HuH-7.5 (cell line): ENCODE measurements at places on chromosomes 4 and X.

DNA sequence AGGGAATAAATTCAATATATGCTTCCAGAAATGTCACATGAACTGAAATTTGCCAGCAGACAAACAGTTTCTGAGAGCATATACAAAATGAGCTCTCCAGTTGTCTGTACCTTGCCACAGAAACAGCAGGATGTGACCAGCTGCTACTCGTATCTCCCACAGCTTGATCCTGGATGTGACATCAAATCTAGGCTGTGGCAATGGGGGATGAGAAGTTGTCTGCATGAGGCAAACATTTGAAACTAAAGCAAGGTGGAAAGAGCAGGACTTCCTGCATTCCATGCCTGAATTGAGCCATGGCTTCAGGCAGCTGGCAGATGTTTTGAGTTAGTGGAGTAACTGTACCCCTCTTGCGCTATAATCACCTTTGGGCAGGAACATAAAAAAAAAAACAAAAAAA, 1724.0 kb downstream of the RPA4 start:
- DNase-seq = no peak

GRCh38 chrX:154398668-154399526, 720 bp downstream of the RPL10 start:
- no peak for DNase-seq

DNA sequence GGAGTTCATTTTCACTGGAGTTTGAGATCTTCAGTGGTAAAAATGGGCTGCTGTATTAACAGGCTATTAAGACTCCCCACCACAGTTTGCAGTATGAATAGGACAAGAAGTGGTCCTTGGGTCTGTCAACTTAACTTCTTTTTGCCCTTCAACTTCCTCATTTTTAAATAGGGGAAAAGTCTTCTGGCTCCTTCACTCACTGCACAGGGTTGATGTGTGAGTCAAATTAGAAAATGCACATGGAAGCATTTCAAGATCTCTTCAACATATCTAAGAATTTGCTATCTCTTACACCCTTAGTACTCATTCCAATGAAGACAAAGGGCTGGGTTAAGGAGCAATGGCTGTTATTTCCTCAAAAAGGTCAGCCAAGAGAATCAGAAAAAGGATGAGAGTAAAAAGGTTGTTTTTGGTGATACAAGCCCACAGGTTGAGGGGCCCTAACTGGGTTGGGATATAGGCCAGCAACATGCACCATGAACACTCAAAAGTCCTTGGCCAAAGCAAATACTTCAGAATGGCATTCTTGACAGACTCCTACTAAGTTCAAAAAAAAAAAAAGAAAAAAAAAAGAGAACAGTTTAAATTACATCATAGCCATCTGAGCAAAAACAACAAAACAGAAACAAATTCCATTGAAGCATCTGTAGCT, 13.4 kb downstream of the PDE5A start:
- DNase-seq = no peak

GRCh38 chrX:124231451-124231759, 101.1 kb upstream of the TEX13D start:
- no peak for DNase-seq

GRCh38 chr4:89753601-89754066, 83.3 kb downstream of the SNCA start:
- DNase-seq = no peak

DNA sequence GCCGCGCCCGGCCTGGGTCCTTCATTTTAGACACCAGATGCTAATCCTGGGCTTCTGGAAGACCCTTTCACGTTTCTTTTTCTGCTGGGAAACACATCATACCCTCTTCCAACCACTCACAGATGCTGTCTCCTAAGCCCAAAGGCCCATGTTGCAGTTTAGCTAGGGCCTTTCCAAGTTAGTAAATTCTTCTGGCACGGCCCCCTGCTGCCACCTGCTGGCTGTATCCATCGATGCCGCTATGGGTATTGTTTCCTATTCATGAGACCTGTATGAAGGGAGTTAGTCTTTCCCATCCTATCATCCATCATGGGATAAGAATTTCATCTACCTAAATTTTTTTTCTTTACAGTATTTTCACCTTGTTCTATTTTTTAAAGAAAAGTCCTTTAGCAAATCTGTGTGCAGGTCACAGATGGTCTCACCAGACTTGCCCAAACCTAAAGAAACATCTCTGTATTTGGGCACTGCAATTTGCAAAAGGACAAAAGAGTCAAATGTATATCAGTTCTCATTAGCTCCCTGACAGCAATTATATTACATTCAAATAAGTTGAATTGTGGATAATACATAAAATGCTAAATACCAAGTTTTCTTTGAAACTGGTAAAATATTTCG, 37.8 kb upstream of the SLC9A7 start:
- no peak for DNase-seq

- DNase-seq = no peak
Observed at GRCh38 chr4:79273915-79274314, 51.9 kb downstream of the NAA11 start.

DNA sequence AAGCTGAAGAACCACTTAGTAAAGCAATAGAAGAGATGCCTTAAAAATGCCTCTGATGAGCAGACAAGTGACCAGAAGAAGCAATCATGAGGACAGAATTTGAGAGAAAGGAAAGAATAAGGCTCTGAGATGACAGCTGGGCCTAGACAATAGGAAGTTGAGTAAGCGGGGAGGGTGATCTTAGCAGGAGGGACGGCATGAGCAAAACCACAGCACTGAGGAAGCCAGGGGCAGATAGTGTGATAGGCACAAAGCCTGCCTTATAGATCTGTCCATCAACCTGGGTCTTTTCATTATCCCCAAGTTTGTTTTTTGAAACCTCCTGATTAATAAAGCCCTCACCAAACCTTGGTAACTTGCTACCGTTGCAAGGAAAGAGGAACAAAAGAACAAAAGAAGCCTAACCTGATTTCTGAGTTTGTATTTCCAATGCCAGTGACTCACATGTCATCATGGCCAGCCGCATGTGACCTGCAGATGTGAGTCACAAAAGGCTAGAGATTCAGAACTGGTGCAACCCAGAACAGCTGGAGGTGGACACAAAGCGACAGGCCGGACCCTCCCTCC, 55.7 kb upstream of the PPARGC1A start:
- no peak for DNase-seq

GRCh38 chr4:110514889-110515479, 39.0 kb downstream of the ENPEP start:
- DNase-seq = no peak

GRCh38 chrX:22043872-22044271, 11.7 kb downstream of the PHEX start:
- no peak for DNase-seq

GRCh38 chr4:76002176-76002575, 5.1 kb downstream of the CXCL9 start:
- DNase-seq = no peak

GRCh38 chrX:19689170-19689779, 174.0 kb upstream of the MAP3K15 start:
- DNase-seq = no peak

DNA sequence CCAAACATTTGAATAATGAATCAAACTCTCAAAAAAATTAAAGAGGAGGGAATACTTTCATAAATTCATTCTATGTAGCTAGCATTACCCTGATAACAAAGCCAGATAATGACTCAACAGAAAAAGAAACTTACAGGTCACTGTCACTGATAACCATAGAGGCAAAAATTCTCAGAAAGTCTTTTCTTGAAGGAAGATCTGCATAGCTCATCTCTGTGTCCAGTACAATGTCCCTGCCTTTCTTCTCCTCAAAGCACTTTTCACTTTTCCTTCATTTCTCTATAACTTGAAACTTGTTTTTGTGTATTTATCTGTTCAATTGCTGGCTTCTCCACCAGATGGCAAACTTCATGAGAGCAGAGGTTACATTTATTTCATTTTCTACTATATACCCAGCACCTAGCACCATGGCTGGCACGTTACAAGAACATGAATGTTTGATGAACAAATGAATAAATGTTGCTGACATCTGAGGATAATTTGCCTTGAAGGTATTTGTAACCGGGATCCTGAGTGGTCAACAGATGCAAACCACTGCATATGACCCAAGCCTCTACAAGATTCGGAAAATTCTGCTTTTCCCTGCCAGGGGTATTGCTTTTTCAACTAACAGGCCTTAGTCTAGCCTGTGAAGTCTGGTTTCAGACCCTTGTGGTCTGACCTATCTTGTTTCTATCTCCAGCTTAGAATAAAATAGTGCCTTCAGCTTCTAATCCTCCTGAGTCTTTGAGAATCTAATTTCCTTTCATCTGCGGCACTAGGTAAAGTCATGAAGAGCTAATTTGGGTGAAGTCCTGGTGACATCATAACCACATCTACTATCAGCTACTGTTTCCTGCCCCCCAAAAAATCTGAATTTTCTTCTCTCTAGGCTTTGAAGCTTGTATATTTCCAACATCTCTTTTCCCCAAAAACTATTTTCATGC, 52.5 kb upstream of the ANTXR2 start:
- no peak for DNase-seq

DNA sequence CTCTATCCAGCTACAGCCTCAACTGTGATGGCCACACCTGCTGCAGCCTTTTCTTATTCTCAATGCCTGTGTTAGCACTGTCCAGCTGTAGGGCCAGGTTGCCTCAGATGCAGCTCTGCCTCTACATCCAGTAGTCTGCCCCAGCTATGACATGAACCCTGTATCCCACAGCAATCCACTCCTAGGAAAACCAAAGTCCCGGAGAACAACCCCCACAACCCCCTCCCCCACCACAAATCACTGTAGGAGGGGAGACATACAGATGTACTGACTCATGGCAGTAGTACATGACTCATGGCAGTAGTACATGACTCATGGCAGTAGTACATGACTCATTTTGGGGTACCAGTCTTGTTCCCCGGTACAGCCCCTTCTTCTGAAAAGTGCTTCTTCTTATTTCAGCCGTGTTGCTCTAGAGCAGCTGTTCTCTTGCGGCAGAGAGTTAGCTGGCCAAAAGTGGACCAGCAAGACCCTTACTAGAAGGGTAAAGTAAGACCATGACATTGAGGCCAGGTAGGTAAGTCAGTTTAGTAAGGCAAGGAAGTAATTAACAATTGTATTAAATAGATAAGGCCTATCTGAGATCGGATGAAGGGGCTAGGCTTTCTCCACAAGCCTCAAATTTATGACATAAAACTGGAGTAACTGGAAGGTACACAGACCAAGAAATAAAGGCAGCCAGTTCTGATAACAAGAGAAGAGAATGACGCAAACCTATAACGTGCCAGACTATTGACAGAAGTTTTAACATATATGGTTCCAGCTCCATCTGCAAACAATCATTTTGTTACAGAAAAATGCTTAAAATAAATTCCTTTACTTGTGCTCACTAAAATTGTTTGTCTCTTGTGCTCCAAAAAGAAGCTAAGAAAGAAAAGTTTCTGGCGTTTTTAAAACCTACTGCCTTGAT, 221.4 kb downstream of the TACR3 start:
- DNase-seq = no peak

DNA sequence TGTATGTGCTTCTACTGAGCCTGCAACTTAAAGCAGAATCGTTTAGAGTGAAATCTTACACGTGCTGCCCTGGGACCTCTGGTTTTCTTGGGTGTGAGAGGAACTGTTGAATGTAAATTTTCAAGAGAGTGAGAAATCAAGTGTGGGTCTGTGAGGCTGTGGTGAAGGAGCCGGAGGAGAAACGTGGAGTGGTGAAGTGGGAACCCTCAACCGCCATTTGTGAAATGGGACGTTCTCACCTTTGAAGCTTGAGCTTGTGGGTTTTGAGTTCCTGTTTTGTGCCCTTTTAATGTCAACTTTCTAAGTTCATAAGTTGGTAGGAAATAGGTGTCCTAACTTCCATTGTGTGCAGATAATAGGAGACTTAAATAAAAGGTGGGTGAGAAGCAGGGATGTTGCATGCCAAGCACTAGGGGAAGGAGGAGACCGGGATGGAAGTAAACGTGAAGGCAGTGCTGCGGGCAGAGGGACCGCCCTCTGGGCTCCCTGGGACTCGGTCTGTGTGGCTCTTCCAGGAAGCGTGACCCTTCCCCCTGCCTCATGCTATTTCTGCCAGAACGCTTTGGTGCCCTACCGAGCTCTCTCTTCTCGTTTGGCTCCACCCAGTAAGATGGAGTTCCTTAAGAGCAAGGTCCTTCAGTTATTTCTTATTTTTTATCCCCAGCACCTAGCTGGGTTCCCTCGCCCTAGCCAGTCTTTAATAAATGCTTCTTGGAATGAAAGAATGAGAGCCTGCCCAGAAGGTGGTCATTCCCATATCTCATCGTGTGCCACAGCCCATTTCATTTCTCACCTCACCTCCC, 56.0 kb downstream of the TMEM131L start:
- DNase-seq = no peak

DNA sequence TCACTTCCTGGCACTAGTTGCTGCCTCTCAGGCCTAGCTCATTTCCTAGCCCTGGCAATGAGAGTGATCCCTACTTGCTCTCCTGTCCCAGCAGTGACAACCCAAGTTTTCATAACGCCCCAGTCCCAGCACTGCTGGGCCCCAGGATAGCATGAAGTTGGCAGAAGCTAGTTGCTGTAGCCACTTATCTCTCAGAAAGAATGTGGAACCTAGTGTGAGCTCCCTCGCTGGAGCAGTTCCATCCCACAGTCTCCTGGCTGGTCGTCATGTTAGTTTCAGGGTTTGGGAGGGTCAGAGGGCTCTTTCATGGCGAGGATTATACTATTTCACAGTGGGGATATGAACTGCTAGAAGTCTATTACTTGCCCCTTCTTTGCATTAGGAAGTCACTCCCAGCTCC, 5.1 kb downstream of the PF4 start:
- no peak for DNase-seq

GRCh38 chrX:105191878-105192277, 28.6 kb downstream of the TEX13A start:
- peak; percentile 6 for DNase-seq

DNA sequence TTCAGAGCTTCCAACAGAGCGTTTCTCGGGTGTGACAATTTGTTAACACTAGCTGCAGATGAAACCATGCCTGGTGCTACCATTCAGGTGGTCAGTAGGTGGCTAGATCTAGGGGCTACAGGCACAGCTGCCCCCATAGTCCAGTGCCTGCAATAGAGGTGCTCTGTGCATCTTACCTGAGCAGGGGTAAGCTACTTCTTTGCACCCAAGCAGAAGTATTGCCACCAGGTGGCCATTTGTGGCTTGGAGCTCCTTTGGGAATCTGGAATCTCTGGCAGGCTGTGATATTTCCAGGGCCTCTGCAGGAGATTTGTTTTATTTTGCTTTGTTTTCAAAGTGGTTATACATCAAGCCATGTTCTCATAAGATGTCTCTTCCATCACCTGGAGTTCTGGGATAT, 170.7 kb upstream of the PUDP start:
- no peak for DNase-seq

GRCh38 chr4:187424636-187425035, 570.9 kb upstream of the ZFP42 start:
- DNase-seq = no peak

- DNase-seq = no peak
Observed at GRCh38 chrX:250965-251364, 30.2 kb upstream of the PLCXD1 start.

DNA sequence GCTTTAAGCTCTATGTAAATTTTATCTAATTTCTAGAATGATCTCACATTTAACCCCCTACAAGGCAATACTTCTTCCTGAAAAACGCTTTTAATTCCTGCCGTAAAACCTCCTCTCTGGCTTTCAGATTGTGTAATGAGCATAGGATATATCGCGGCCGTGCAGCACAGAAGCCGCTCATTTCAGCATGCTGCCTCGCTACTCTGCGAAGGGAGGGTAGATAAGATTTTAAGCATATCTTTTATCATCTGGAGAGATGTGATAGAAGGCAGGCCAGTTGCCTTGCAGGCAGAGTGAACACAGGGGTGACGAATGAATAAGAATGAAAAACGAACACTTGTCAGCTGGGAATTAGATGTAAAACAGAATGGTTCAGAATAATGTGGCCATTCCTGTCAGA, 265.5 kb downstream of the UNC5C start:
- DNase-seq = no peak
